ENCODE measurements at places on chromosomes 5 and 9.

DNA sequence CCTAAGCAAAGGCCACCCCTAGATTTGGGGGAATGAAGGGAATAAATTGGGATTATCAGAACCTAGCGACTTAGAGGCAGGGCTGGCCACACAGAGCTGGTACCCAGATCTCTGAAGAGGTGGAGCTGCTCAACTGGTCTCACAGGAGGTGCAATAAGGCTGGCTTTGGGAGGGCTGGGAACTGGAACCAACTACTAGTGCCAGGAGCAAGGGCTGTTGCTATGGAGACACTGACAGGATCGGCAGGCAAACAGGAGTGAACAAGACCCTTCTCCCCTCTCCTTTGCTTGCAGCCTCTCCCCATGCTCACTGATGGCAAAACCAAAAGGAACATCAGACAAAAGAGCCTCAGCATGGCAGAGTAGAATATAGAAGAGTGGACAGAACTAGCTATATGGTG lies 17.0 kb upstream of the WHRN start:
- DNase-seq = no peak

GRCh38 chr9:107309271-107309670 lies 26.2 kb downstream of the RAD23B start:
- DNase-seq = peak; percentile 62

DNA sequence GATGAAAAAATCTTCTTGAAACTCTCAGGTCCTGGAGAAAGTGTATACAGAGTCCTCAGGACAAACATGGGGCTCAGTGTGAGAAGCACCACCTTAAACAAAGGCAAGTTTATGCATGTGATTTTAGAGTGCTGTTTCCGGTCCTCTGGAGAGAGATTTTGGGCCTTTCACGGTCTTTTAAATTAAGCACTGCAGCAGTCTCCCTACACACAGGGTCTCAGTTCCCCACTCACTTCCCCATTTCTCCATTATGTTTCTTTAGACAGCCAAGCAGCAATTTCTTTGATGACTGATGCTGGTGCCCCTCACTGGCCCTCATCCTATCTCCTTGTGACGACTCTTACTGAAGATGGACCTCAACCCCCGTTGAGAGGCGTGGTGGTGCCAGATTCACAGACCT lies 220.2 kb upstream of the CLINT1 start:
- no peak for DNase-seq

GRCh38 chr9:77562019-77562748 lies 85.9 kb downstream of the GNA14 start:
- peak; percentile 3 for DNase-seq

DNA sequence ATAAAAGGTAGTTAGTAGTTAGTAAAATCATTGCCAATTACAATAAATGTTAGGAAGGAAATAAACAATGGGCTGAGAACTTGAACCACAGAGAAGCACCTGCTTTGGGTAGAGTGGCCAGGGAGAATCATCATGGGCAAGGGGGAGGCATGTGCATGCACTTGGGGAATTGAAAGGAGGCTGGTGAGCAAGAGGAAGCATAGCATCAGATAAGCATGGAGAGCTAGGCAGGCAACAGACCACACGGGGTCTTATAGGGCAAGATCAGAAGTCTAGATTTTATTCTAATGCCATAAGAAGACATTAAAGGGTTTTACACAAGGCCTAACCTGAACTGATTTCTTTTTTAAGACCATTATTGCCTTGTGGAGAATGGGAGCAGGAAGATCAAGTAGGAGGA lies 93.4 kb downstream of the PIP5K1B start:
- DNase-seq = no peak

DNA sequence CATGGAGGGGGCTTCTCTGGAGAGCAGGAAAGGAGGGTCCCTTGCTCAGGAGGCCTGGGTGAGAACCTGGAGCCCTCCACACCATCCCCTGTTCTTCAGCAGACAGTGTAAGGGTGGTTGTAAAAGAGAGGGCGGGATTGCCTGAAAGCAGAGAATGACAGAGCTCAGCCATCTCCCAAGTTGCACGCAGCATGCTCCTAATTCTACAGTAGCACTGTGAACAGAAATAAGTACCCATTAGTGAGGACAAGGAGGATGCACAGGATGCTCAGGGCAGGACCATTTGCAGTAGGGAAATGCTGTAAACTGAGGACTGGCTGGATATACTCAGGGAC lies 8.4 kb downstream of the CCDC69 start:
- DNase-seq = no peak

- no peak for DNase-seq
These were observed 4.0 kb upstream of the PSAT1 start for GRCh38 chr9:78292716-78293497.

DNA sequence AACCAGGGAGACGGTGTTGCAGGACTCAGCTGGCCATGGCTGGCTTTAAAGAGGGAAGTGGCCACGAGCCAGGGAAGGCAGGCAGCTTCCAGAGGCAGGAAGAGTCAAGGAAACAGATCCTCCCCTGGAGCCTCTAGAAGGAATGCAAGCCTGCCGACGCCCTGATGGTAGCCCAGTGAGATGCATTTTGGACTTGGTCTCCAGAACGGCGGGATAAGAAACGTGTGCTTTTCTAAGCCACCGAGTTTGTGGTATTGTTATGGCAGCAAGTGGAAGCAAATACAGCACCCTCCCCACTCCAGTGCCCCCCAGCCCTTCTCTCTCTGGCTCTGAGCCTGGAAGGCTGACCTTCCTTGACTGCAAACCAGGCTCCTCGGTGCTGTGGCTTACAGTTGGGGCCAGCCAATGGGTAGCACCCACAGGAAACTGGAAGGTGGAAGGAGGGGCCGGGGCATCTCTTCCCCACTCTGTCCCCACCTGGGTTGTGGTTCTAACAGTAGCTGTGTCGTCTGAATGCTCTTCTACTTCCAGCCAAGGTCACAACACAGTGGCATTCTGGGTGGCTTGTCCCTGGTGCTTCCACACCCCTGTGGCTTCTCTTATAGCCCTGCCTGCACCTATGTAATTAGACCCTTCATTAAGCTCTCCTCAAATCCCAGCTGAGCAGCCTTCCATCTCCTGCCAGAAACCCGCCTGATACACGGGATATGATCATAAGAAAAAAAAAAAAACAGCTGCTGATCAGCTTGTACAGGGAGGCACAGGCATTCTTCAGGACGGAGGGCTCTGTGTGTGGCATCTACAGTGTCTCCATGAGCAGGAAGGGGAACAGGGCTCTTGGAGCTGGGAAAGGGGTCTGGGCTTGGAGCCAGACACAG lies 29.9 kb upstream of the UNC5A start:
- DNase-seq = no peak

- DNase-seq = no peak
These were observed 621.2 kb upstream of the CDH6 start for GRCh38 chr5:30572279-30572678.

DNA sequence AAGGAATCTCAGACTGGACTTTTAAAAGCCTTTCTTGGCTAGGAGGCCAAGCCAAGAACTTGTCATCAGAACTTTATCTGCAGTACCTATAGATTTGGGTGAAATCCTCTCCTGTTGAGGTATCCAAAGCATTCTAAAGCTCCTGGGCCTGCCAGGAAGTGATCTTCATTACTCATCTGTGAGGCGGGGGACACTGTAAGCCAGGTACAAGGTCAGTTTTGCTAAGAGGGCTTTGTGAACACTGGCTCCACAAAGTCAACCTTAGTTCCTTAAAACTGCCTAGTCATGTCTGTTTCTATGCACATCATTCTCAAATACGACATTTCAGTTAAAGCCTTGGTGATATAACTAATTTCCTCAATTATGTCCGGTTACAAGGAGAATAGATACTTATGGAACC lies 236.7 kb downstream of the PIK3R1 start:
- DNase-seq = no peak
